ENCODE measurements at places on chromosomes 6 and 20.

DNA sequence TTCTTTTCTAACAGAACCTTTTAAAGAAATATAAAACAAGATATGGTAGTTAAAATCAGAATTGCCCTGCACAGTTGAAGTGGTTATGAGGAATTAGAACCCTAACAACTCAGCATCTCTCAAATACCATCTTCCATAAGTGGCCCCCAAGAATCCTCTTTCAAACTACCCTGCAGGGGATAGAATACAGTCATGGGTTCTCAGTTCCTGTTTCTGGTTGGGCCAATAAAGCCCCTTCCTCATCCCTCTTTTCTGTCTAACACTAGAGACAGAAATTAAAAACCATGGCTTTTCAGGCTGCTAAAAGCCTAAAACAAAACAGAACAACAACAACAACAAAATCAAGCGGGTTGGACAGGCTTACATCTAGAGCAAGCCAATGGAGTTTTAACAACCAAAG, 6.7 kb upstream of the LCA5 start:
- DNase-seq = no peak

- no peak for DNase-seq
These were observed 18.9 kb downstream of the GCLC start for GRCh38 chr6:53526000-53526399.

DNA sequence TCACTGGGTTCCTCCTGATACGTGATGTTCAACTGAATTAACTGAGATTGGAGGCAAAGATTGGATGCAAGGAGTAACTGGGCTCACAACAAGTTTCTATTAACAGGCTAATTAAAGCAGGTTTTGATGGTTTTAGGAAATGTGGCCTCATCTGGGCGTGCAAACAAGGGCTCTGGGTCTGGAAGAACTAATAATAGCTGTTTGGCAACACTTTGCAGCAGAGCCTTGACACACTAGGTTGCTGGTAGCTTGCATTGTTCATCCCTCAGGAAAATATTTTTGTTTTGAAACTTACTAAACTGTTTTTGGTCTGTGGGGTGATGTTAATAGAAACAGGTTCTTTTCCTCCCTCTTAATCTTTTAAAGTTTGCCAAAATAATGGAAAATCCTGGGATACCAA, 117.2 kb upstream of the CD93 start:
- no peak for DNase-seq

DNA sequence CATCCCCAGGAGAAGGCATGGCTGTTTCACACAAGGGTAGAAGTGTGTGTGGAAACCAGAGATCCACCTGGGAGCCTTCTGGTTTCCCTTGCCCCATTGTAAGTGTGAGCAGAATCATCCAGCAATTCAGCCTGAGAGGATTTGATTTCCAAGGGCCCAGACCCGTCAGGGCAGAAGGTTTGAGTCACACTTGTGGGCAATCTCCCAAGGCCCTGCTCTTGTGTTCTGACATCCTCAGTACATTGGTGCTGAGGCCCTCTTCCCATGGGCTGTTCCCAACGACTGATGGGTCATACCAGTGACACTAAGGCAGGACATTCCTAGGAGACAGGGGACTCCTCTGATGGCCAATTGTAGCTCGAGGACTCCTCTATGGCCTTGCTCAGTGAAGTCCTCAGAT, 58.2 kb upstream of the POLR1H start:
- DNase-seq = peak; percentile 67

DNA sequence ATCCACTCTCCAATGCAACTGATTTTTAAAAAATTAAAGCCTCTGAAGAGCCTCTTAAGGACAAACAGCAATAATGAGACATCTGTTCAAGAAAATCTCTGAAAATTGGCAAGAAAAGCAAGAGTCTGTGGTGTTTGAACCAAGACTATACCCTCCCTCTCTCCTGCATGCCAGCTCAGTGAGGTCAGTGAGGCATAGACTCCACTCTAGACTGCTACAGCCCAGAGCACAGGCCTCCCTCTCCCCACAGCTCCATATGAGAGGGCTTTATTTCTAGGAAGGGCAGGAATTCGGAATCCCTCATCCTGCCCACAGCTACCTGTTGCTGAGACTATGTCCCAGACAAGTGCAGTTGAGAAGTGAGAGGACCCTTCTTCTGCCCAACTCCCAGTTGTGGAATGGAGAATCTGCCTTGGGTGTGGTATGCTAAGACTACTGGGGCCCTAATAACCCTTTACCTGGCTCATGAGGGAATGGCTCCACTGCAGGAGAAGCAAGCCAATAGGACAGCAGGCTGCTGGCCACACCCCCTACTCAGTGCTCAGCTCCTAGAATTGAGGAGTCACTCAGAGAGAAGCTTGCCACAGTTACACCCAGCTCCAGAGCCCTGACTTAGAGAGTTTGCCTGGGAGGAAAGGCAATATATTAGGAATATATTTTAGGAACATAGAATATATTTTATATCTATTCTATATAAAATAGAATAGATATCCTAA, 22.7 kb upstream of the HLA-DQA1 start:
- DNase-seq = no peak

GRCh38 chr6:40286721-40287120, 300.4 kb downstream of the LRFN2 start:
- no peak for DNase-seq

DNA sequence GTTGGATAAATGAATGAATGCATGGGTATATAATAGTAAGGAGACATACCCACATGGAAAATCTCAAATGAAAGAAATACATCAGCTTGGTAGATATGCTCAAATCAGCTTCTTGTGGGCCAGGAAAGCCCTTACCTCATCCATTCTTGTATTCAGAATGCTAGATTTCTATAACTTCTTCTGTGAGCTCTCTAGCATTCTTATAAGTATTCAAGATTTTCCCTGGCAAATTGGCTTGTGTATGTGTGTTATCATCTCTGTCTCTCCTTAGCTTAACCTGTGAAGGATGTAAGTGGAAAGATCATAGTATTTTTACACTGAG, 100.8 kb downstream of the OR2B2 start:
- no peak for DNase-seq

GRCh38 chr6:40358473-40359460, 228.4 kb downstream of the LRFN2 start:
- DNase-seq = no peak

GRCh38 chr6:43791745-43792422, 21.9 kb downstream of the VEGFA start:
- DNase-seq = no peak

DNA sequence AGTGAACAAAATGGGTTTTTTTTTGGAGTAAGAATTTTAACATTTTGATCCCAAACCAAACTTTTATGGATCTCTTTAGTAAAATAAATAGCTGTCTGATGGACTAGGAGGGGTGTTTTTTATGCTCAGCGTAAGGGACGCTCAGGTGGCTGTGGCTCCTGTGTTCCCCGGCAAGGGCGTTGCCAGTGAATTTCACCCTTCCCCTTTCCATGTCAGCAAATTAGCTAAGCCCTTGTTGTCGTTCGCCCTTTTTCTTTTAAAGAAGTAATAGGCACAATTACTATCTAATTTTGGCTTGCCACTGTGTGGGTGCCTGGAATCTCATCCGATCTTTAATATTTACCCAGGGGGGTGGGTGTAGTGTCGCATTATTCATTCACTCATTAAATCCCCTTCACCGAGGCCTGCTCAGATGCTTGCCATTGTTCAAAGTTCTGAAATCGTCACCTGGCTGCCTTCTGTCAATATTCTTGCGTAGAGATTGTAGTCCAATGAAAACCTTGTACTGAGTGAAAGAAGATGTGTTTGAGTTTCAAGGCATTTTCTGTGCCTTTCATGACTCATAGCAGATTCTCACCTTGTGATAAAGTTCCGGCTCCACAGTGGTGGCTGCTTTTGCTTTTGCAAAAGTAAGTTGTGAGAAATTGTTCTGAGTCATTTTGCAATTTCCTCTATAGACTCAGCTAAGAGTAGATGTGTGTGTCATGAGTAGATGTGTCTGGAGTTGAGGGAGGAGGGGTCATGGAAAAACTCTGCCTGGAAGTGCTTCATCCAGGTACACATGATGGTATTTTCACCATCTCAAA, 40.0 kb upstream of the CLDN20 start:
- DNase-seq = peak; percentile 67

DNA sequence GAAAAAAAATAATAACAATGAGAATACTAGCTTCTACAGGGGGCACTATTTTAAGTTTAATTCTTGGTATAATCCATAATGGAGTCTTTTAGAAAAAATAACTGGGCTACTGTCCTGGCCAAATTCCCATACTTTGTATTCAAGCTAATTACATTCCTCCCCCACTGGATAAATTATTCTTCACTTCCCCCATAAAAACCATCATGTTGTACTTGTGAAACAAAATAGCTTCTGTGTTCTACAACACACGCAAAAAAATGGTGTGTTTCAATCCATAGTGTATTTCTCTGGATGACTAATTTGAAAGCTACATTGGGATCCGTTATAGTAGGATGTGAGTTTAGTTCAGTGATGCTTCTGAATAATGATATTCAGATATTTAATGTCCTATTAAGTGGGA, 21.6 kb upstream of the HDDC2 start:
- no peak for DNase-seq

DNA sequence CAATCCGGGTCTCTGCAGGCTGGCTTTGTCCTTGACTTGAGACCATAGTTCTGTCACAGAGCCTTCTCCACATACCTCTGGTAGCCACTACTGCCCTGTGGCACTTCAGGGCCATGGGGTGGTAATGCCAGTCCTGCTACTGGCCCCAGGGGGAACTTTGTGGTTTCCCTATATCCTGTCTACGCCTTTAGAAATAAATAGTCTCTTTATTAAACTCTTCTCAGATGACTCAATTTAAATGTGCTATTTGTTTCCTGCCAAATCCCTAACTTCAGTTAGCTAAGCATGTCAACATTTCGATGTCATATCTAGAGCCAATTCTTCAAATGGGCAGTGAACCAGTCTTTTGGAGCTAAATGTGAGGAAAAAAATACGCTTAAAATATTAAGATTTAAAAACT, 60.1 kb downstream of the SEL1L2 start:
- DNase-seq = peak; percentile 24

GRCh38 chr20:41027366-41027765, 1.3 kb upstream of the TOP1 start:
- DNase-seq = no peak

DNA sequence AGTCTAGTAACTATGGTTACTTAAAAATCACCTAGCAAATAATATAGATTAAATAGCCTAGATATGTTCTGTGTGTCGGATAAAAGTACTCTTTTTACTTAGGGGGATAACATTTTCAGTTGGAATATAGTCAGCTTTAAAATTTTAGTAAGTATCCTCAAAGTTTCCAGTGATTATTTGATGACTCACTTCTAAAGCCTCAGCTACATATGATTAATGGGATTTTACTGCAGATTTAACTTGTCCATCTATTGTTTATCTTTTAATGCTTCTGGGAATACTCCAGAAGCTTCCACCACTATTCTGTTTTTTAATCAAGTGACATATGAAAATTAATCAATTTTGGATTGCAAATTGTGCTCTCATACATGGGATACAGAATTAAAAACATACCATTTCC, 8.7 kb upstream of the TENT5A start:
- DNase-seq = no peak

DNA sequence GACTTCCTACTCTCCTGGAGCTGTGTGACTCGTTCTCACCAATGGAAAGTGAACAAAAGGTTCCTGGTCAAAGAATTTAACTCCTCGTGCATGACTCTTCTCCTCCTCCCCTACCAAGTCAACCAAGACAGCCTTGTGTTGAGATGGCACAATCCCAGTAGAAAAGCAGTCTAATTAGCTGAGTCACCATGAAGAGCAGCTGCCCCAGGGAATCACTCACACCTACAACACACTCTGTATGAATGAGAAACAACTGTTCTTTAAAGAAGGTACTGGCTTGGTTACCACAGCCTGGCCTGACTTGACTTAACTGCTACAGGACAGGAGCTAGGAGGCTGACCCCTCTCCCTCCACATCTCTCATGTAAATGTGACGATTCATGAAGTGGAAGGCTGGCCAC, 2.9 kb upstream of the HLA-DOB start:
- DNase-seq = peak; percentile 86

DNA sequence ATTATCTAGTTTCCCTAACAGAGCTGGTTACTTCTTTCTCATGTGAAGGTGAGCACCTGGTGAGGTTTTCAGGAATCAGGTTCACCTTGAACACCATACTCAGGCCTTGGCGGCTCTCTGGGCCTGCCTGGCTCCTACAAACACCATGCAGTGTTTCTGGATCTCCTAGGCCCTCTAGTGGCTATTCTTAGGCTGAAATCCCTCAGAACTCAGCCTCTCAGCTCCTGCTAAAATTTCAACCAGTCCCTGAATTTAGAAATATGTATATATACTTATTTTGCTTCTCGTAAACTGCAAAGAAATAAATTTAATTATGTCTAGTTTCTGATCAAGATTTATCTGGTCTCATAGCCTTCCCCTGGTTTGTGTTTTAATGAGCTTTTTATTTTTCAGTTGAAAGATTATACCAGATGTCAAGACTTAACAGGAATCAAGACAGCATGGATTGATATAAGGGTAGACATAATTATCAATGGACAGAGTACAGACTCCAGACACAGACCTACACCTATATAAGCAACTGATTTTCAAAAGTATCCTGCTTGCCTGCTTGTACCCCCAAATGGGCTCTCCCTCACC, 55.9 kb downstream of the ANKEF1 start:
- peak; percentile 62 for DNase-seq

DNA sequence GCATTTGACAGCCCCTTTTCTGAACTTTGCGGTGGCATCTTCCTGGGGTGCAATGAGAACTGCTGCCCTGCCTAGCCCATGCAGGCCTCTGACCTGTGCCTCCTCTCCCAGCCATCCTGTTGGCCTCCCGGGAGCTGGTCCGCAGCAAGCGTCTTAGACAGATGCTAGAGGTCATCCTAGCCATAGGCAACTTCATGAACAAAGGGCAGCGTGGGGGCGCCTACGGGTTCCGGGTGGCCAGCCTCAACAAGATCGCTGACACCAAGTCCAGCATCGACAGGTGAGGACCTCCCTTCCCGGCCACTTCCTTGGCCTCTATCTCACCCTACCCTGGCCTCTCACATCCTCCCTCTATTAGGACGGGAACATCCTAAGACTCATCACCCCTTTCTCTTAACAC, 37.6 kb downstream of the MOCS1 start:
- DNase-seq = no peak

DNA sequence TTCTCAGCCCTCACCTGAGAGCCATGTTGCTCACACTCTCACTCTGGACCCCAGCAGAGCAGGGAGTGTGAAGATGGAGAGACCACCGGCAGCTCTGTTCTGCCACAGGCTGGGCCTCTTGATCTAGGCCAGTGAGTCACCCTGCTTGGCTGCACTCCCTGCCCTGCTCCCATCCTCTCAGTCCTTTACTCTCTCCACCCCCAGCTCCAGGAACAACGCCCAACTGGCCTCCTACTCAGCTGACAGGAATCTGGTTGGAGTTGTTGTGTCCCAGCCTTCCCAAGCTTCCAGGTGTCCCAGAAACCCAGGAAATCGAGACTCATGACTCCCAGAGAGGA, at the start of gene PSORS1C1:
Gene PSORS1C1 (plus strand): TSS at position 260 of the 338 bp plus-strand sequence. CDS start 14,833 bp downstream, outside the sequence.
- peak; percentile 97 for DNase-seq

GRCh38 chr6:117616391-117617209, 14.3 kb upstream of the GOPC start:
- DNase-seq = no peak

GRCh38 chr6:115899730-115900282, 160.9 kb downstream of the FRK start:
- no peak for DNase-seq

GRCh38 chr20:35907017-35907701, 47.1 kb downstream of the SCAND1 start:
- no peak for DNase-seq
